NCI-H69 (cell line): ENCODE measurements at places on chromosomes 4 and X.
A peak's percentile ranks its signal among the peaks of the same experiment; 100 is the strongest.

- DNase-seq: no peak
Measured at GRCh38 chr4:99362768-99363167, 10.2 kb upstream of the ADH1C start.

- no peak for DNase-seq
Measured at GRCh38 chr4:84967243-84967690, 777 bp upstream of the WDFY3 start.

DNA sequence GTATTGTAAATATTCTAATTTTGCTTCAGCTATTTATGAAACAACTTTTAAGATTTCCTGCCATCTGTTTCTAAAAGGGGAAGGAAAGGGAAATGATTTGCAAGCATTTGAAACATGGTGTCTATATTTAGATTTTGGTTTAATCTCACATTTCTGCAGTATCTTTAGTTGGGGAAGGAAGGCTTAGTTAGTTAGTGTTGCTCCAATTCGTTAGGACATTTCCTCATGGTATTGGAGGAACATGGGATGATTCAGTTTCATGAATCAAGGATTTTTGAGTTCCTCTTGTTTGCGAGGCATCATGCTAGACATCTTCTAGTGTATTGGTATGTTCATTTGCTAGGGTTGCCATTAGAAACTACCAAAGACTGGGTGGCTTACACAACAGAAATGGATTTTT, 20.5 kb upstream of the TMEM192 start:
- no peak for DNase-seq

- peak; percentile 66 for DNase-seq
Measured at GRCh38 chr4:173005912-173006633, 162.5 kb upstream of the GALNT7 start.

DNA sequence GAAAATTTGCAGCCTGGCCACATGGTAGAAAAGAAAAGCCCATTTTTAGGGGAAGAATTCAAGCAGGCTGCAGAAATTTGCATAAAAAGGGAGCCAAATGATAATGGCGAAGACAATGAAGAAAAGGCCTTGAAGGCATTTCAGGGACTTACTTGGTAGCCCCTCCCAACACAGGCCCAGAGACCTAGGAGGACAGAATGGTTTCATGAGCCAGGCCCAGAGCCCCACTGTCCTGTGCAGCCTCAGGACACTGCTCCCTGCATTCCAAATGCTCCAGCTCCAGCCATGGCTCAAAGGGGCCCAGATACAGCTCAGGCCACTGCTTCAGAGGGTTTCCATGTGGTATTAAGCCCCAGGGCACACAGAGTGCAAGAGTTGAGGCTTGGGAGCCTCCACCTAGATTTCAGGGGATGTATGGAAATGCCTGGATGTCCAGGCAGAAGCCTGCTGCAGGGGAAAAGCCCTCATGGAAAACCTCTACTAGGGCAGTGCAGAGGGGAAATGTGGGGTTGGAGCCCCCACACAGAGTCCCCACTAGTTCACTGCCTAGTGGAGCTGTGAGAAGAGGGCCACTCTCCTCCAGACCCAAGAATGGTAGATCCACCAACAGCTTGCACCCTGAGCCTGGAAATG, 271.7 kb upstream of the KLF3 start:
- DNase-seq: no peak

- DNase-seq: no peak
Measured at GRCh38 chr4:53686521-53686920, 95.2 kb upstream of the LNX1 start.

DNA sequence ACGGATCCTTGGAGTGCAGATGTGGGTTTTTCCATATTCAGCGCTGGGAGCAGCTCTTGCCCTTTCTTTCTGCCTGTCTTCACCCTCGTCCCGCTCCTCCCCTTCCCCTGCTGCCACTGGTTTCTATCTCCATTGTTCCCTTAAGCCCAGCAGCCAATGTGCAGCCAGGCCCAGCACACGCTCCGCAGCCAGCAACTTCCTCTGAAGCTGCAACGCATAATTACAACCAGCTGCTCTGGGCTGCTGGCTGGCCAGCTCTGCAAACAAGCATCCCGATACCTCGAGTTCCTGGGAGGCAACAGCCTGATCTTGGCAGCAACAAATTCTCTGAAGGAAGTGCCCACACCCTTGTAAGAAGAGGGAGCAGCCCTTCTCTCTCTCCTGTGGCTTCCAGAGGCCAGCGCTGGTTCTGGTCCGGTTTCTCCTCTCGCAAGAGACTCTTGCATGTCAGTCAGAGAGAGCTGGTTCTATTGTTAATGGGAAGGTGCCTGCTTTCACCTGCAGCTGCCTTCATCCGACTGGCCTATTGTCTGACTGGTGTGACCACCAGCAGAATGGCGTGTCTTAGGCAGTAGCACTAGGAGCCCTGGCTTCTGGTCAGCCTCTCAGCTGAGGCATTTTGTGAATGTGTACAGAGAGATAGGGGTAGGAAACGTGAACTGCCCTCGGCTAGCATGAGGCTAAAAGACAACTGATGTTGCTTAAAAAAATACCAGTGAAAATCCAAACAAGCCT, 83.8 kb upstream of the MAML3 start:
- DNase-seq: peak; percentile 97

DNA sequence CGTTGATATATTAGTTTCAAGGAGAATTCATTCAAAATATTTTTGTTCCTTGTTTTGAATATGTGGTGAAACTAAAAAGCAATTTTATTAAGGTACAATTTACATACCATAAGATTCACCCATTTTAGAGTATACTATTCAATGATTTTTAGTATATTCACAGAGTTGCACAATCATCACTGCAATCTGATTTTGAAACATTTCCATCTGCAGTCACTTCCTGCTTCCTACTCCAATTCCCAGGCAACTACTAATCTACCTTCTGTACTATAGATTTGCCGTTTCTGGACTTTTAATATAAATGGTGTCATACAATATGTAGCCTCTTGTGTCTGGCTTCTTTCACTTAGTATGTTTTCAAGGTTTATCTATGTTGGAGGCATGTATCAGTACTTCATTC, 71.3 kb downstream of the SLC9A7 start:
- DNase-seq: no peak

- no peak for DNase-seq
Measured at GRCh38 chrX:68685685-68686084, 38.2 kb downstream of the STARD8 start.

- peak; percentile 9 for DNase-seq
Measured at GRCh38 chrX:43655151-43656004, 721 bp upstream of the MAOA start.

- DNase-seq: no peak
Measured at GRCh38 chrX:43618366-43619205, 37.5 kb upstream of the MAOA start.

DNA sequence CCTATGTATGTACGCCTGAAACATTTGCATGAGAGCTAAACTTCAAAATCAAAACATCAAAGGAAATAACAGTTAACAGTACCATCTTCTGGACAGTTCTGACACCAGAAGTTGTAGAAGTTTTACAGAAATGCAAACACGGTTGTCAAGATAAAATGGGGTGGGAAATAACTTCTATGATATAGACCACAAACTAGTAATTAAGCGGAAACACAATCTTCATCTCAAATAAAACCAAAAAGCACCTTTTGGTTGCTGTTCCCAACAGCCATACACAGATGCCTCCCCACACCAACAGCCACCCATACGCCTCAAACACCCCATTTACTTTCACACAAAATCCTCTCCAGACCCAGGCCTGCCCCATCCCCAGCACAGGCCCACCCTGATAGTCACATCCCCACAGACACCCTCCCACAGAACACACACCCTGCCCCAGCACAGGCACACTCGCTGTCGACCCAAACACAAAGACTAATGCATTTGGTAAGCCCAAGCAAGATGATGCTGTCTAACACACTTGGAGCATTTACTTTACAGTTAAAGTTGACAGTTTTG, 64.3 kb downstream of the TAPT1 start:
- no peak for DNase-seq

DNA sequence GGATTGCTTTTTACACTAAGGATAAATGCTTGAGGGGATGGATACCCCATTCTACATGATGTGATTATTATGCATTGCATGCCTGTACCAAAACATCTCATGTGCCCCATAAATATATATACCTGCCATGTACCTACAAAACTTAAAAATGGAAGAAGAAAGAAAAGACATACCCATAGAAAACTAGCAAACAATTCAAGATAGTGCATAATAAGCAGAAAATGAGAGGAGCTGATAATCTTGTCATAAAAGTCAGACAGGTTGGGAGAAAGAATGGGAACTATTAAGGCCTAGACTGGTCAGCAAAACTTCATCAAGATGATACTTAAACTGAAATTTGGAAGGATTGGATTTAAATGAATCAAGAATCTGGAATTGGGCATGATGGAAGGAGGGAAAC, 21.6 kb upstream of the MAGEB17 start:
- DNase-seq: no peak

- no peak for DNase-seq
Measured at GRCh38 chr4:134174271-134174670, 27.3 kb downstream of the PABPC4L start.

GRCh38 chr4:177895136-177895535, 452.9 kb upstream of the AGA start:
- DNase-seq: no peak

GRCh38 chr4:74527049-74527448, 82.1 kb downstream of the AREG start:
- DNase-seq: no peak

DNA sequence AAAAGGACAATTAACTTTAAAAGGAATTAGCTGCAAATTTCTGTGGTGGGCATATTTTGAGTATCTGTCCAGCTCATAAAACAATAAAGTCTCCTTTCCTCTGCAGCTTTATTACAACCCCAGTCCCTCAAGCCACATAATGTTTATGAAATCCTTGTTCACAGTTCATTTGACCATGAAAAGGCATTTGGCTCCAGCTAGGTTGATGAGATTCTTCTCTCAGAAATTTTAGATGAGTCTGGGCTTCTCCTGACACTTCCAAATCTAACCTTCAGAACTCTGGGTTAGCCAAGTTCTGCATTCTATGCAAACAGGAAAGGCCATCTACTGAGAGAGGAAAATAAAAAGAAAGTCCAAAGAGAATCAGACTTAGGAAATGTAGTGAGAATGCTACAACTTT, 156.8 kb downstream of the GRXCR1 start:
- DNase-seq: no peak

GRCh38 chrX:69139516-69139915, 25.7 kb downstream of the PJA1 start:
- no peak for DNase-seq

- DNase-seq: no peak
Measured at GRCh38 chrX:63503541-63503940, 152.4 kb upstream of the SPIN4 start.

DNA sequence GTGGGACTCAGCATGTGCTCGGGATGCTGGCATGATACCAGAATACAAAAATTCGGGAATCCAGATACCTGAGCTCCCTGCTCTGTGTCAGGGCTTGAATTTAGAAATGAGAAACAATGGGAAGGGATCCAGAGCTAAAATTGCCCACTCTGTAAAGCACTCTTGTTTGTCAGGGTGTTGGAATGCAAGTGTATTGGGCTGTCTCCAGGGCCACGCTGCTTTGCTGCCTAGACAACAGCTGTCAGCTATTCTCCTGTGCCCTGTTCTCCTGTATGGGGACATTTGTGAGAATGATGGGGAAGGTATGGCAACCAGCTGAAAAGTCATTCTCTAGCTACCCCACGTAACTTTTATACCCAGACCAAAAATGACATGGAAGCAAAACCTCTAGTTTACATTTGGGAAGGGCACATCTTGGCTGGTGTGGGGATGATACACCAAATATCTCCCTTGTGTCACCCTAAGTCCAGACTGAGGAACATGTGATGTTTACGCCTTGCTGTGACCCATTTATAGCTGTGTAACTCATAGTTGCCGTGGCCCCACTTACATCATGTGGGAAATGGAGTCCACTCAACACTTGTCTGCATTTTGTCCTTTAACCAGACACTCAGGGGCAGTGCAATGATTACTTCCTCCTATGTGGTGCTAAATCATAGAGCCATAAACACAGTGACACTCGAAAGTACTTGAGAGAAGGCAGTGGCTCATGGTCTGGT, 46.6 kb downstream of the SMPX start:
- no peak for DNase-seq

DNA sequence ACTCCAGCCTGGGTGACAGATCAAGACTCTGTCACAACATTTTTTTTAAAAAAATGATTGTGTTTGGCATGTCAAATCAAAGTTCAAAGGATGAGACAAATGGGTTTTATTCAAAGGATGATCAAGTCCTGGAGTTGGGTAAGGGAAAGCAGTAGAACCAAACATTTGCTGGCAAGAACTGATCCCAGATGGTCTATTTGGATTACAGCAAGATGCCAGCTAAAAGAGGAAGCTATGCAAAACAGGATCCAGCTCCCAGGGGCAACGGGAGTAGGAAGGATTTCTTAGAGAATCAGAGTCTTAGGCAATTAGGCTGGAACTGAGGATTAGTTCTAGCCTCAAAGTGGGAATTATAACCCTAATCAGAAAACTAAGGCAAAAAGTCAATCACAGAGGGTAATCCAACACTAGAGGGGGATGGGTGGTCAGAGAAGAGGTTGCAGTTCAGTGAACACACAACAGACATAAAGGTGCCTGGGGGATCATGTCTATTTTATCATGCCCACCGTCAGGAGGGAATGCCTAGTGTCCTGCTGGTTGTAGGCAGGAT, 133.0 kb upstream of the PLS3 start:
- DNase-seq: no peak

- no peak for DNase-seq
Measured at GRCh38 chr4:153349206-153349805, 4.8 kb downstream of the MND1 start.

- no peak for DNase-seq
Measured at GRCh38 chrX:68451720-68452119, 18.4 kb upstream of the OPHN1 start.

- peak; percentile 2 for DNase-seq
Measured at GRCh38 chrX:45743081-45743533, 542.4 kb upstream of the DIPK2B start.

GRCh38 chrX:72573158-72573511, 492 bp upstream of the HDAC8 start:
- DNase-seq: no peak

- DNase-seq: no peak
Measured at GRCh38 chrX:35150642-35151239, 208.1 kb downstream of the FAM47B start.

GRCh38 chrX:14546190-14546589, 16.9 kb downstream of the GLRA2 start:
- DNase-seq: peak; percentile 33

GRCh38 chrX:118218079-118218478, 101.5 kb upstream of the KLHL13 start:
- DNase-seq: no peak

- DNase-seq: no peak
Measured at GRCh38 chr4:16728111-16728510, 170.3 kb downstream of the LDB2 start.

- no peak for DNase-seq
Measured at GRCh38 chr4:121255986-121256750, 92.0 kb upstream of the TNIP3 start.

DNA sequence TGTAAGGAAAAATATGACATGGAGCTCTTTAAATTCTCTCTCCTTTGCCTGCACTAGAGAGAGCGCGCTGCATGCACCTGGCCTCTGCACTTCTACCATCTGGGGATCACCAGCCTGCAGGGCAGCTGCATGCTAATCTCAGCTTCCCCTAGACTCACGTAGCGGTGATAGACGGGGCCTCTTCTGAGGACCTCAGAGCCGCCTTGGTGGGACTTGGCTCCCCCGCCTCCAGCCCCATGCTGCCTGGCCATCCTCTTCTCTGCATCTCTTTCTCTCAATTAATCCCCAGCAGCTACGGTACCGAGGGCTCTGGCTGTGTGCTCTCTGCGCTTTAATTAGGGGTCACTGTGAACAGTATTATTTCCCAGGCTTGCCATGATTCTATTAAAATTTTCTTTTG, 52.8 kb upstream of the PSAPL1 start:
- DNase-seq: no peak
